Activated CD8-positive, alpha-beta memory T cell treated with anti-CD3 and anti-CD28 coated beads, Interleukin-2, amount 10 ng/mL, durations not matched to agents 7 days and 5 days (primary cell): ENCODE measurements at places on chromosomes 16 and 17. TPM values are rescaled to one million over a fixed set of nuclear protein-coding genes. Genes with fewer than 3 reads are reported as not detected.

Gene PRCD
- not detected for total RNA-seq

Gene OR4D1
- 0.29 TPM for total RNA-seq

Gene CACNG5
- total RNA-seq, result not detected

Gene KLHL10
- total RNA-seq, result not detected

Gene OTOP3
- total RNA-seq, result not detected

Gene KRT37
- not detected for total RNA-seq

GRCh38 chr16:68732042-68732680, 4.9 kb upstream of the CDH1 start:
- no peak for DNase-seq
- no peak overlapping the region for H3K4me3 ChIP-seq
- peaks cover 32% of the 10 kb centered on the region for H3K27me3 ChIP-seq
- peaks cover 1% of the 10 kb centered on the region for H3K36me3 ChIP-seq
- no peak overlapping the region for H3K27ac ChIP-seq
- H3K4me1 ChIP-seq, result peaks cover 2% of the 10 kb centered on the region

DNA sequence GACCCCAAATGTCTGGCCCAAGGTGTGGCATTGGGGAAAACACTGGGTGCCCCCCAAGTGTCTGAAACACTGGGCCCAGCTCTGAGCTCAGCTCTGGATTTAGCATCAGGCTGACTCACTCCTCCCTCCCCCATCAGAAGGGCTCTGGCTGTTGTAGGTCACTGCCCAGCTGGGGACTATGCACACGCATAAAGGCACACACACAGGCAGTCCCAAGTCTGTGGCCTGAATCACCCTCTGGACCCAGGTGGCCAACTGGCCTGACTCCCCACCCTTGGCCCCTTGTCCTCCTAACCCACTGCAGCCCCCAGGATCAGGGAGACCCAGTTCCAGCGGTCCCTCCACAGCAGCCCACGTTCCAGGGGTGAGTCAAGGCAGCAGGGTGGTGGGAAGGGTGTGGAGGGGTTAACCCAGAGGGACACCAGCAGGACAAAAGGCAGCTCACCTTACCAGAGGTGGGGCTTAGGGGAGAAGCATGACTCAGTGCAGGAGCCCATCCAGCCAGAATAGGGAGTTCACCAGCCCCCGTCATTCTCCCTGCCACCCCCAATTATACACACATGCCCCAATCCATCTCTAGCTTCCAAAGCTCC, 47.0 kb downstream of the MYO18A start:
- no peaks in the 10 kb centered on the region for H3K27me3 ChIP-seq
- H3K27ac ChIP-seq, result no peak overlapping the region
- peaks cover 5% of the 10 kb centered on the region for H3K36me3 ChIP-seq
- peaks cover 56% of the 10 kb centered on the region for H3K4me1 ChIP-seq
